ENCODE measurements at places on chromosomes 1 and 21.

DNA sequence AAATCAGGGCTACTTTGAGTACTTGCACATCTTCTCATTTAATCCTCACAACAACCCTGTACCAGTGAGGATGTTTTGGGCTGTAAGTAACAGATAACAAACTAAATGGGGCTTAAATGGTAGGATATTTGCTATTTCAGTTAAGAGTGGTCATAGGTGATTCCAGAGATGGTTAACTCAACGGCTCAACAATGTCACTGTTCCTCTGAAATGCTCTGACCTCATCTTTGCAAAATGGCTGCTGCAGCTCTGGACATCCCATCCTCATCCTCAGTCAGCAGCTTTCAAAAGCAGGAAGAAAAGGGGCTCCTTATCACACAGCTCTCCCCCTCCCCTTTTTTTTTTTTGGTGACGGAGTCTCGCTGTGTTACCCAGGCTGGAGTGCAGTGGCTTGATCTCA lies 1.5 kb downstream of the LDLRAD2 start:
- DNase-seq: no peak

GRCh38 chr1:100538913-100539835 lies 1.2 kb downstream of the GPR88 start:
- DNase-seq: peak; percentile 34

DNA sequence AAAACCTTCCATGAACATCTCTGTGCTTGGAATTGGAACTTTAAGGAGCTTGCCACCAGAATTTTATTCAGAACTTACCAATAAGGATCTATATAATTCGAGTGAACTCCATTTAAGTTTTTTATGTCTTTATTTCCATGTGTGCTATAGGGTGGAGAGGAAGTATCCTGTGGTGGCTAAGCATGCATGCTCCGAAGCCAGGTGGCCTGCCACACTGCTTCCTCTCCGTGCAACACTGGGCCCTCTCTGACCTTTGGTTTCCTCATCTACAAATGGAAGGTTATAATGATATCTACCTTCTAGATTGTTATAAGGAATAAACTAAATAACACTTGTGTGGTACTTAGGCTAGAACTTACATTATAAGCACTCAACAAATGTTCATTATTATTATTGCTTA lies 382.1 kb downstream of the PTPRC start:
- no peak for DNase-seq

GRCh38 chr1:230087717-230088105 lies 20.7 kb downstream of the GALNT2 start:
- no peak for DNase-seq

GRCh38 chr1:173341307-173341706 lies 134.2 kb upstream of the TNFSF4 start:
- DNase-seq: no peak

GRCh38 chr21:31560479-31560878 lies 99.0 kb upstream of the SOD1 start:
- DNase-seq: no peak

GRCh38 chr1:31666263-31666963 lies 21.7 kb upstream of the PEF1 start:
- no peak for DNase-seq

DNA sequence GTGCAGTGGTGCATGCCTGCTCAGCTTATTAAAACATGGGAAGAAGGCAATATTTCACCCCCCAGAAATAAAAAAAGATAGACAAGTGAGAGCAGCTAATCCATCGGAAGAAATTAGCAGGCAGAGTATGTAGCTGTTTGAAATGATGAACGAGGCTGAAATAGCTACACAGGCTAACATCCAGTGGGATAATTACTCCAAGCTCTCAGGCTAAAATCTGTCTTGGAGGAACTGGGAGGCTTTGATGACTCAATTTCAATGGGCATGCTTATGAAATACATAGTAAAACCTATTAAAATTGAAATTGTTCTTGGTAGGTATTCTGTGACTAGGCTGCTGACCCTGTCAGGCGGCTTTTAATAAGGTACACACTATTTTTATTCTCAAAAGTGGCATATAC lies 84.1 kb upstream of the RRP15 start:
- no peak for DNase-seq

DNA sequence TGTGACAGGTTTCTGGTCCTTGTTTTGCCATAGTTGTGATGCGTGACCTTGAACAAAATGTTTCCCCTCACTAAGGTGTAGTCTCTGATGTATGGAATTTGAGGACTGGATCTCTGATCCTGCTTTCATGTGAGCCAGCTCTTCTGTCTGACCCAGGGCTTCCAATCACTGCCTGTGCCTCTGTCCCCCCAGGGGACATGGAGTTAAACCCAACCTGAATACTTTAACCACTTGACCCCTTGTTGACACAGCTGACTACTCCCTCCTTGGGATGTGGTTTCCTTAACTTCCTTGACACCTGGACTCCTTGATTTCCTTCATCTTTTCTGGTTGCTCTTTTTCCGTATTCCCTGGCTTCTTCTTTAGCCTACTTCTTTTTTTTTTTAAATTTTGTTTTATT lies 36.0 kb upstream of the SSBP3 start:
- no peak for DNase-seq

- no peak for DNase-seq
Observed at GRCh38 chr1:207844371-207844770, 66.6 kb downstream of the CD34 start.

GRCh38 chr1:57337623-57338022 lies 86.2 kb downstream of the DAB1 start:
- DNase-seq: no peak

DNA sequence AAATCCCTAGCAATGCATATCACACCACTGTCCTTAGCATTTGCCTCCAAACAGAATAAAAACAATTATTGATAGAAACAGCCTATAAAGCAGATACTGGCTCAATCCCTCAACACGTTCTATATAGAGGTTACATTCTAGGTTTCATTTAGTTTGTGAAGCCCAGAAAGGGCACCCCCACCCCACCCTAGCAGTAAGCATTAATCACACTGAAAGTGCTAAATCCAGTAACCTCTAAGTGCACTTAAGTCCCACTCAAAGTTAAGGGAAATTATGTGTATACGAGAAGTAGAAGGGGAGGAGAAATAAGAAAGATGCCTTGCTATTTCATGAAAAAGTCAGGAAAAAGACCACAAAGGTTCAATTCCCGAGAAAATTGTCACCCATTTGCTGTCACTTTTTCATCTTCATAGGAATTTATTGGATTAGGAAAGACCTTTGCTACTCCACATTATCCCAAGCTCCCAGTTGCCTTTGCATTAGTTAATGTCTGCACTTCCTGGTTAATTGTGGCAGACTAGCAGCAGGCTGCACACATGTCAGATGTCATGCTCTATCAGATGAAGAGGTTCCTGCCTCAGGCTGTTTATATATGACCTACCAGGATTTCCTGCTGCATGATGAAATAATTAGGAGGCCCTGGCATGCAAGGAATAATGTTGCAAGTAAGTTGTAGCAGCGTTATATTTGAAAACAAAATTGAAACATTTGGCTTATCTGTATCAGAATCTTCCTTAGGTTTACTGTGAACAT lies 54.5 kb upstream of the LHX8 start:
- no peak for DNase-seq

DNA sequence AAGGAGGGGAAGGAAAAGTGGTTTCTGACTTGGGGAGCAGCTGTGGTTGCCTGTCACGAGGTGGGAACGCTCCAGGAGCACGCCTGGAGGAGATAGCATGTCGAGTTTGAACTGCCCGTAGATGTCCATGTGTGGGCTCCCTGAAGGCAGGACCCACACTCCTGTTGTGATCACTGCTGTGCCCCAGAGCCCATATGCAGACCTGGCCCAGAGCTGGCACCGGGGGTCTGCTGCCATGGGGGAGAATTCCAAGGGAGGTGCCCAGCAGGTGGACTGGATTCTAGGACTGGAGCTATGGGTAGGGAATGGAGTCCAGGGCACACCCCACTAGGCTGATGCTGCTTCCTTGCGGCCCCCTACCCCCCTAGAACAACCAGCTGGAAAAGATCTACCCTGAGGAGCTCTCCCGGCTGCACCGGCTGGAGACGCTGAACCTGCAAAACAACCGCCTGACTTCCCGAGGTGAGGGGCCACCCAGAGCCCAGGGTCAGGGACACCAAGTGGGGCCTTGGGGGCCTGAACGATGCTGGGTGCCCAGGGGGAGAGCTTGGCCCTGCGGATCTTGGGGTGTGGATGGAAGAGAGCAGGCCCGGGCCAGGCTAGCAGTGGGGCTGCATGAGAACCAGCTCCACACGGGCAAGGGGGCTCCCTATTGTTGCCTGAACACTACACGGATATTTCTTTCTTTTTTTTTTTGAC lies 9.3 kb downstream of the PODN start:
- no peak for DNase-seq

DNA sequence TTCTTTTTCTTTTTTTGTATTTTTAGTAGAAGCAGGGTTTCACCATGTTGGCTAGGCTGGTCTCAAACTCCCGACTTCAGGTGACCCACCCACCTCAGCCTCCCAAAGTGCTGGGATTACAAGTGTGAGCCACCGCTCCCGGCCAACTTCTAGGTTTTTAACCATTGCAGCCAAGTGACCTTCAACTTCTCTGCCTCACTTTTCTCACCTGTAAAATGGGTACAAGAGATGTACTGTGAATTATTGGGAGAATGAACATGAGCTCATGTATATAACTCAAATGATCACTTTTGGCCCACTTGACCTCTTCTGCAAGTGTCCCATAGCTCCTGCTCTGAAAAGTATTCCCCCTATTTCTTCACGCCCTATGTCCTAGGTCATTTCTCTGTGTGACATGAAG lies 11.8 kb upstream of the RPL11 start:
- no peak for DNase-seq

GRCh38 chr1:69693921-69694675 lies 126.4 kb downstream of the LRRC7 start:
- DNase-seq: no peak

- no peak for DNase-seq
Observed at GRCh38 chr1:205751036-205751651, 1.2 kb upstream of the NUCKS1 start.

DNA sequence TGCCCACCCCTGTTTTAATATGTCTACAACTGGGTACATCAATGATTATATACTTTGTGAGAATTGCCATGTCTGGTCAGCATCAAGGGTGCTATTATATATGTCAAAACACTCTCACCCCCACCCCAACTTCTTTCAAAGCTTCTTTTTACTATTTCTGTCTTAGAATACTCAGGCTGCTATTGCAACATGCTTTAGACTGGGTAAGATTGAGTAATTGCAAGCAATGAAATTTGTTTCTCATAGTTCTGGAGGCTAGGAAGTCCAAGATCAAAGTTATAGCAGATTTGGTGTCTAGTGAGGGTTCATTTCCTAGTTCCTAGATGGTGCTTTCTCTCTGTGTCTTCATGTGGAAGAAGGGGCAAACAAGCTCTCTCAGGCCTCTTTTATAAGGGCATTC lies 100.5 kb upstream of the KCNK1 start:
- DNase-seq: no peak

DNA sequence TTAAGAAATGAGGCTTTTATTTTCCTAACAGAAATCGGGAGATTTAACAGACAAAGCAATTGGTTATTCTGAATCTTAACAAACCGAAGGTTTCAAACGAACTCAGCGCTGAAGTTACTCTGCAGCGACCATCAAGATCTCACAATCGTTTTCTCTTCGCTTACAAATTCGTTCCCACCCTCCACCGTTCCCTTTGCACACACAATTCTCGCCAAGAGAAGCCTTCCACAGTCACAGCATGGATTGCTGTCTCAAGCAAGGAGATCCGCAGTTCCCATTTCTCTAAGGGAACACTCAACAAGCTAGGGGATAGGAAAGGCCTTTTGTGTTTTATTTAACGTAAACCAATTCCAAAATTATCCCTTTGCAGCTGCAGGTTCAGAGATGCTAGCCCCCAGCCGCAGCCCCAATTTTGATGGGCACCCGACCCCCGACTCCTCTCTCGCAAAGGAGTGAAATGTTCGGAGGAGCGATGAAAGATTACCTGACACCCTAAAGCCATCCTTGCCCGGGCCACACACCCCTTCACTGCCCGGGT lies 755 bp downstream of the FBXO42 start:
- DNase-seq: no peak

GRCh38 chr1:174946031-174946430 lies 53.7 kb upstream of the CACYBP start:
- DNase-seq: no peak

DNA sequence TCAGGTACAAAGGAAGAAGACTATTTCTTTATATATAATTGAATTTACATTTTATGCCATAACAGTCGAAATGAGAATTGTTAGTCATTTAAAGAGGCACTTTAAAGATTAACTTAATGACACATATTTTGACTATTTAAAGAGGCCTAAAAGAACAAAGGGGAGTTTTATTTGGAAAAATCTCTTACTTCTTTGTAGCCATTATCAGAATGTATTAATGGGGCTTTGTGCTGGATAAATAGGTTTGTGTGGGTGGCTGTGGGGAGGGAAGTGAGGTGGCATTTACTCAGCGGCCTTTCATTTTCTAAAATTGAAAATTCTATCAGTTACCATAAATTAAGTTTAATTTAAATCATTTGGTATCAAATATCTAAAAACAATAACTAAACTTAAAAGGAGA lies 462.2 kb upstream of the CXADR start:
- no peak for DNase-seq

- no peak for DNase-seq
Observed at GRCh38 chr1:202152399-202152798, 7.9 kb upstream of the ARL8A start.

- DNase-seq: no peak
Observed at GRCh38 chr1:56496158-56496557, 83.2 kb downstream of the PLPP3 start.

- no peak for DNase-seq
Observed at GRCh38 chr21:46021398-46021797, 39.8 kb downstream of the COL6A1 start.

- DNase-seq: no peak
Observed at GRCh38 chr21:35332841-35333426, 283.8 kb upstream of the RUNX1 start.

DNA sequence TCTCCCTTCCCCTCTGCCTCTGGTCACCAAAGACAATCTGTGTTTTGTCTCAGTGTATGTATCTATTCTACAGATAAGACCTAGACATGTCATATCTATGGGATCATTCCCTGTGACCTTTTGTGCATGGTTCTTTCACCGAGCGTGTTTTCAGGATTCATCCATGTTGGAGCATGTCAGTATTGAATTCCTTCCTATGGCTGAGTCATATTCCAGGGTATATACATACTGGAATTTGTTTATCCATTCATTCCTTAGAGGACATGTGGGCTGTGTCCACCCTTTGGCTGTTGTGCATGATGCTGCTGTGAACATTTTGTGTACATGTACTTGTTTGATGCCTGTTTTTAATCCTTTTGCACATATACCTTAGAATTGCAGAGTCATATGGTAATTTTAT lies 69.9 kb downstream of the NFASC start:
- DNase-seq: no peak

GRCh38 chr1:41314376-41315145 lies 46.7 kb upstream of the FOXO6 start:
- no peak for DNase-seq

- DNase-seq: no peak
Observed at GRCh38 chr1:230587061-230587460, 55.2 kb upstream of the COG2 start.

GRCh38 chr21:32806810-32807386 lies 35.3 kb upstream of the PAXBP1 start:
- peak; percentile 18 for DNase-seq
